ENCODE measurements at places on chromosomes 2 and 18.

DNA sequence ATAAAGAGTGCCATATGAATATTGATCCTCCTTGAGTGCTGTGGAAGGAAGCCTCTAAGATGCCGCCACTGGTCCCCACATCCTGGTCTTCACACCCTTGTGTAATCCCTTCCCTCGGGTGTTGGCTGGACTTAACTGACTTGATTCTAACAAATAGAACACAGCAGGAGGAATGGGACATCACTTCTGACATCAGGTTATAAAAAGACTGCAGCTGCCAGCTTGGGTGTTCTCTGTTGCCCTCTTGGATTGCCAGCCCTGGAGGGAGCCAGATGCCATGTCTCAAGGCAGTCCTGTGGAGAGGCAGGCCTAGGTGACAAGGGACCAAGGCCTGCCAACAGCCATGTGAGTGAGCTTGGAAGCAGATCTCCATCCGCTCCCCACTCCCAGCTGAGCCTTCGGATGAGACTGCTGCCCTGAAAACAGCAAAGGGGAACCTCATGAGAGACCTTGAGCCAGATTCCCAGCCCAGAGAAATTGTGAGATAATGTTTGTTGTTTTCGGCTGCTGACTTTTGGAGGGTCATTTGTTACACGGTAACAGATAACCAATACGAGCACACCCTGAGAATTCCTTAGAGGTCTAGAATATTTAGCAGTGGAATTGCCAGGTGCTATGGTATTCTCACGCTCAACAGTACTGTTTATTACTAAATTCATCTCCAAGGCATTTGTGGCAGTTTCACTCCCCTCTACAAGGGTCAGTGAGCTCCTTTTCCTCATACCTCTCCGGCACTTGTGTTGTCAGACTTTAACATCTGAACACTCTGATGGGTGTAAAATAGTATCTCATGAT lies 32.5 kb downstream of the HPCAL1 start:
- DNase-seq: no peak

- DNase-seq: no peak
Observed at GRCh38 chr2:119116411-119117295, 41.9 kb downstream of the C1QL2 start.

GRCh38 chr18:56988022-56988421 lies 158.9 kb upstream of the BOD1L2 start:
- DNase-seq: no peak

GRCh38 chr2:238682536-238682935 lies 165.3 kb upstream of the TWIST2 start:
- no peak for DNase-seq

DNA sequence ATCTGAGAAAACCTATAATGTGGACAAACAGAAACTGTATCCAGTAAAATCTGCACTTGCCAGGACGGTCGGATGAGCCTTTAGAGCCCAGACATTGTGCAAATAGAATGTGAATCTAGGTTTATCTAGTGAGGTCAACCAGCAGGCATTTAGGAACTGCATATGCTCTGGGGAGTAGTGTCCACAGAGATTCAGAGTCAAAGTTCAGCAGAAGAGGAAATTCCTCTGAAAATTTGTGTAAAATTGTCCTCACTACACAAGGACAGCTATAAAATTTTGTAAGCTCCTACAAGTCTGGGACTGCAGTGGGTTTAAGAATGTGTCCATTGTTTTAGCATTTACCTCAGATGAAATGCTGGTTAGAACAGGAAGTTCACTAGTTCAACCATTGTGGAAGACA lies 9.8 kb upstream of the NDUFV2 start:
- DNase-seq: no peak

DNA sequence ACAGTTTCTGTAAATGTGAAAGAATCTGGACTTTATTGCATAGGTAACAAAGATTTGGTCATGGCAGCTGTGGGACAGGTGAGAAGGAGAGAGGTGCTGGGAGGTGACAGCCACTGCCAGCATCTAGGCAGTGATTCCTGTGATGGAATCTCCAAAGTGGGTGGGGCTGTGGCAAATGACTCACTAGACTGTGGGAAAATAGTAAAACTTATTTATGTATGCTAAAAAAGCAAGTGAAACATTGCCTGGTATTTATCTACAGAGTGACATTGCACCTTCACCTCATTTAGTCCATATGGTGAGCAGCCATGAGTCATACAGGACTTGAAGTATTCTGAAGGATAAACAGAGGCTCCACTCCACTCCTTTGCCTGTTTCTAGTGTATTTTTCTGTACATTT lies 145.3 kb upstream of the MEX3C start:
- no peak for DNase-seq

DNA sequence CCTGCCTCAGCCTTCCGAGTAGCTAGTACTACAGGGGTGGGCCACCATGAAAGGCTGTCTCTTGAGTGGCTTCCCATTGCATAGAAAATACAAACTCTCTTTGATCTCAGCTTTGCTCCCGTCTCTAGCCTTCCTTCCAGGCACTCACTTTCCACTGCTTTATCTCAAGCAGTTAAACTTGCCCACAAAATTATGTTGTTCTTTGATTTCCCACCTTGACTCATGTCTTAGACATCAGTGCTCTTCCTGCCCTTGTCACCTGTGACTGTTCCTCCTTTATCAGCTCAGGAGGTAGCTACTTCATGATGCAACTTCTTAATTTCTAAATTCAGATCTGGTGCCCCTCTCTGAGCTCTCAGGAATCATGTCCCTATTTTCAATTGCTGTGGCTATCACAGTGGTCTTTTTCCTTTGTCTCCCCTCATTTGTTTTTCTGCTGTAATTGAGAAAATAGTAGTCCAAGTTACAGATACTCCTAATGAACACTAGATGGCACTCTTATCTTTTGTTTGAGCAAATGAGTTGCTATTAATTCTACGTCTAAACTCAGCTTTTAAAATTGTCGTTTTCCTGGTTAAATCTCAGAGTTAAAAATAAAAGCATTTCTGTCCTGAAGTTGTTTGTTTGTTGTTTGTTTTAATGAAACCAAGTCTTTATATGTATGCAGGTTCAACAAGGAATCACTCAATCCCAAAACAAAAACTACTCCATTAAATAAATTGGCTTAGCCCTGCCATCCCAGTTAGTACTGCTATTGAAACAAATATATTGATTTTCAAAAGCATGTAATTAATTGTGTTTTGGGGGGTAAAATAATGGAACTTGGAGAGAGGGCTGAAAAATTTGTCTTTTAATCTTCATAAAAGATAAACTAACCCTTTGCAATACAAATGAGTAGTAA lies 46.9 kb upstream of the GREB1L start:
- peak; percentile 59 for DNase-seq

GRCh38 chr2:192414794-192415193 lies 220.1 kb upstream of the TMEFF2 start:
- no peak for DNase-seq

- peak; percentile 7 for DNase-seq
Observed at GRCh38 chr2:161873707-161874106, 200.3 kb downstream of the DPP4 start.

- DNase-seq: no peak
Observed at GRCh38 chr2:152661076-152661475, 56.2 kb downstream of the PRPF40A start.

- DNase-seq: no peak
Observed at GRCh38 chr2:24511894-24512293, 20.8 kb downstream of the NCOA1 start.

DNA sequence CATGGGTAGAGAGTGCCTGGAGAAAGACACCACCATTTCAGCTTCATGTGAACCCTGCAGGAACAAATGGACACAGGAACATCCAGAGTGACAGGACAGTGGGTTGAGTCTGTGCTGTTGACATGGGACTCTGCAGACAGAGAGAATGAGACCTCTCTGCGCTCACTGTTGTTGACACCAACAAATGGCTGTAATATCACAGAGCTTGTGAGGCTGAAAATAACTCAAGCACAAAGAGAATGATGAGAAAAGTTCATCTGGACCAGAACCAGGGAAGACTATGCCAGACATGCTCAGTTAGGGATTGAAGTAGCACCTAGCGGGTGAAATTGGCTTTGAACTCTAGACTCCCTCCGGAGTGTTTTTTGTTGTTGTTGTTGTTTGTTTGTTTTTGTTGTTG lies 37.0 kb upstream of the YWHAQ start:
- DNase-seq: no peak

DNA sequence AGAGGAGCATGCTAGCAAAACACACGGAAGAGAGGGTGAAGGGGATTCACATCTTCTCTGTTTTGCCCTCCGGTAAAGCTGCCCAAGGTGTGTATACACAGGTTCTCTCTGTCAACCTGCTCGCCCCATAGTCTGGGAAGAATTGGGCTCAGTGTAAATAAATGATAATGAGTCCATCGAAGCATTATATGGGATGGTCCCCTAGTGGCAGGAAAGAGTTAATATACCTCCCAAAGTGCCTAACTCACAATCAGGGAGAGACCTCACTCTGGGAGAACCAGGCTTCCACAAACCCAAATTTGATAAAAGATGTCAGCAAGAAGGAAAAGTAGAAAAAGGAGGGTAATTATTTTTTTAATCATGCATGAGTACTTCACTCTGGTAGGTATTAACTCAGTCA lies 262.2 kb upstream of the ZNF521 start:
- DNase-seq: no peak

DNA sequence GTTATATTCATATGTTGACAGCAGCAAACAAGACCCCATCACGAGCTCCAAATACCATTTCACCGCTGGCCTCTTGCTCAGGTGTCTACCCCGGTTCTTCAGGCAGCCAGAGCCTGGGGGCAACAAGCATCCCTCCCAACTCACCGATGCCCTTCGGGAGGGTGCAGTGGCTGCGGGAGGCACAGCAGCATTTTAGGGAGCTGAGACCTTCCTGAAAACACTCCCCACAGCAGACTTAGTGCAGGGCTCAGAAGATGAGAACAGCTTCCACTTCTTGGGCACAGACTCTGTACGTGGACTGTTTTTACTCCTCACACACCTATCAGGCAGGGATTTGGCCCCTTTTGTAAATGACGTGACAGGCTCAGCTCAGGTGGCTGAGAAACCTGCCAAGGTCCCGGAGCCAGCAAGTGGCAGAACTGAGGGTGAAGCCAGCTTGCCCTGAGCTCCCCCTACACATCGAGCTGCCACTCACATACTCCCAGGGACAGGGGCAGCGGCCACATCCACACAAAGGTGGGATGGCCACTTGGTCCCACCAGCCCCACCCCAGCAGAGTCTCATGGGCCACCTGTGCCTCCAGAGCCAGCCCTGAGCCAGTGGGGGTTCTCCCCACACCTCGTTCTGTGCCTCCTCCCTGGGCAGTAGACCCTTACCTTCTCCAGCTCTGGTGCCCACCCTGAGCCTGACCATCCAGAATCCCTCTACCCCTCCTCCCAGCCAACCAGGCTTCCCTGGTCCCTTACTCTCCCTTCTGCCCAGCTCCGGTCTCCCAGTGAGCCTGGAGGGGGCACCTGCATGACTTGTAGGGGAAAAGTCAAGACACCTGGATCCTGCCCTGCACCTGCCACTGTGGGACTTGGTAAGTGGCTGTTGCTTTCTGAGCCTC lies 28.5 kb downstream of the CYP27C1 start:
- DNase-seq: no peak

GRCh38 chr18:44388329-44388728 lies 292.4 kb upstream of the SETBP1 start:
- no peak for DNase-seq

GRCh38 chr2:86769838-86770237 lies 20.9 kb downstream of the CD8A start:
- DNase-seq: no peak

- DNase-seq: no peak
Observed at GRCh38 chr2:129857200-129857599, 122.3 kb upstream of the RAB6C start.

All from A673 (cell line).